ENCODE measurements at places on chromosomes 3 and 15.

DNA sequence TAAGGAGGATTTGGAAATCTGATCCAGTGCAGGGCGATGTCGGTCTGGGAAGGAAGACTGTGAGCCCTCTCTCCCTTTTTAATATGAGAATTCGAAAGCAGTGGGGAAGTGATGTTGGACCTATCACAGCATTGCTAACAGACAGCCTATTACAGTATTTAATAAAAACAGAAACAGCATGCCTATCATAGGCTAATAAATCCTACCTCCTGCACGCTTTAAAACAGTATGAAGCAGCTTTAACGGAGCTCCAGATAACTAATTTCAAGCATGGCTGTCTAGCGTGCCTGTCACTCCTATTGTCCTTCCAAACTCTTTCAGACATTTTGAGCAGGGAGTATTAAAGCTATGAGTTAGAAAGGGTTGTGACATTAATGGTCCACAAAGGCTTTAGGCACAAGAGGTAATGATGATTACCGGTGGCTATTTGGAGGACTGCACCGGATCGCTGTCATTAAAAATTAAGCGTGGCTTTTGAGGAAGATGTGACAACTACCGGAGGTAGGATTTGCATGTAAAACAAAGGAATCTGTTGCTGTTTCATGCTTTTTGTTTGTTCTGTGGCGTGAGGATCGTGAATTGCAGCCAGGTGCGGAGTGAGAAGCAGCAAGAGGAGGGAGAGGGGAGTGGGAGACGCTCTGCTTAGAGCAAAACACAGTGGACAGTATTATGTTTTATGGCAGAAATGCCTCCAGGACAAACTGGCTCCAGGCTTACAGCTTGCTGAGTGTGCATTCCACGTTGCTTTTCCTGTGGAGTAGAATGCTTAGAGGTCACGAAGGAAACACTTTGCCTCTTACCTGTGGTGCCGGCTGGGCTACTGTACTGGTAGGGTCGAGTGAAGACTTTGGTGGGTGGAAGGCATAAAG lies at the start of gene KCNMB2:
Gene KCNMB2, plus strand, starts transcription at position 226 of the 869 bp plus-strand sequence.
- peak; percentile 95 for DNase-seq

DNA sequence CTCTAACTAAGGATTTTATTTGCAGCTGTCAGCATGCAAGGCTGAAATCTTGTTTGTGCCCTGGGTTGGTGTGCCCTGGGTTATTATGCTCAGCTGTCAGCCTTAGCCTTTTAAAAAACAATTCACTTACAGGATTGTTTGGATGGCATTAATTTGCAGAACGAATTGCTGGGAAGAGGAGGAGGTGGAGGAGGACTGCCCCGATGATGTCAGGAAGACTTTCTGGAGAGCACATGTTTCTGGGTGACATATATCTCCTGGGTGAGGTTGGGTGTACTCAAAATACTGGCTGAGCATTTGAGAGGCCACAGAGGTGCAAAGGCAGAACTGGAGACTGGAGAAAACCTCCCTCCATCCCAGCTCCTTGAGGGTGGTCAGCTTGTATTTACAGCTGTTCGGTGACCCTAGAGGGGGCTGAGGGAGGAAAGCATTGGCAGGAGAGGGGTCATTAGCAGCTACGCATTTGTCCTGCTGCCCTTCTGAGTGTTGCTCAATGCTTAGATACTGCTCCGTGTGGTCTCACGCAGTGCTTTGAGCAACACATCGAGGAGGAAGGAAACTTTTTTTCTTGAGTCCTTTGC lies 59.8 kb upstream of the PSMD6 start:
- no peak for DNase-seq

- peak; percentile 70 for DNase-seq
These were observed 74.6 kb downstream of the PRICKLE2 start for GRCh38 chr3:64150623-64151207.

DNA sequence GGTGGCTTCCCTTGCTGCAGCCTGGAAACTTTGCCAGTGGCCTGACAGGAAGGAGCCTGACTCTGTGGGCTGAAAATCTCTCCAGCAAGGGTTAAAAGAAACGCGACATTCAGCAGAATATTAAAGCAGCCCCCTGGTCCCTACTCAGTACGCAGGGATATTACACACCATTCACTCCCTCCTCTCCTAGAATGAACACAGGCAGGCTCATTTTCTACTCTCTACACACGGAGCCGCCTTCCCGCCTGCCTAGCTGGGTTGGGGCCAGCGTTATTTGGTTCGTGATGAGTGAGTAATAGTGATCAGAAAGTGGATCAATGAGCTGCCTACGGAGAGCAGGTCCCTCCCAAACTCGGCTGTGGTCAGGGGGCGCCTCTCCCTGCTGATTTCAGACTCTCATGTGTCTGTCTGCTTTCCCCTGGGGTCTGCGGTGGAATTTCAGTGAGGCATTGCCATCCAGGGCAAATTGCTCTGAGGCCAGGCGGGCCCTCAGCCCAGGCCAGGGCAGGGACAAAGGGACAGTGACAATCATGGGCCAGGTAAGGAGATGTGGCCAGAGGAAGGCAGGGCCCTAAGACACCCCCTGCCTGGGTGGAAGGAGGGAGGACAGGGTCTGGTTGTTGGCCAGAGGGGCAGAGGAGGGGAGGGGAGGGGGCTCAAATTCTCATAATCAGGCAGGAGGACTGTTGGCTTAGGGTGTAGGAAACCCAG lies 2.8 kb downstream of the EPHB1 start:
- no peak for DNase-seq

GRCh38 chr15:70479785-70480184 lies 283.6 kb downstream of the UACA start:
- no peak for DNase-seq

DNA sequence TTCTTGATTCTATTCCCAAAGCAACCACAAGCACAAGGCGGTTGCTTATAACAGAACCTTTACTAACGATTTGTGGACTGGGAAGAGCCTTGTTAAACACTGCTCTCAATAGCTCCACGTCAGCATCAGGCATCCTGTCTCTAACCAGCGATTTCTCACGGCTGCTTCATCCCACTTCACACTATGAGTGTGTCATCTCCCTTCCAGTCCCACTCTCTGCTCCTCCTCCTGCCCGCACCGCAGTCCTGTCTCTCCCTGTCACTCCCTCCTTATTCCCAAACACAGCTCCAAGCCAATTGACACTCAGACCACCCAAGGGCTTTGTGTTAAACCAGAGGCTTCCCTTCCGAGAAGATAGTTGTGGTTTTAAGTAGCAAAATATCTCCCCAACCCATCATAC lies 94.8 kb downstream of the ABHD5 start:
- no peak for DNase-seq

GRCh38 chr3:36178018-36178417 lies 202.3 kb upstream of the STAC start:
- no peak for DNase-seq

DNA sequence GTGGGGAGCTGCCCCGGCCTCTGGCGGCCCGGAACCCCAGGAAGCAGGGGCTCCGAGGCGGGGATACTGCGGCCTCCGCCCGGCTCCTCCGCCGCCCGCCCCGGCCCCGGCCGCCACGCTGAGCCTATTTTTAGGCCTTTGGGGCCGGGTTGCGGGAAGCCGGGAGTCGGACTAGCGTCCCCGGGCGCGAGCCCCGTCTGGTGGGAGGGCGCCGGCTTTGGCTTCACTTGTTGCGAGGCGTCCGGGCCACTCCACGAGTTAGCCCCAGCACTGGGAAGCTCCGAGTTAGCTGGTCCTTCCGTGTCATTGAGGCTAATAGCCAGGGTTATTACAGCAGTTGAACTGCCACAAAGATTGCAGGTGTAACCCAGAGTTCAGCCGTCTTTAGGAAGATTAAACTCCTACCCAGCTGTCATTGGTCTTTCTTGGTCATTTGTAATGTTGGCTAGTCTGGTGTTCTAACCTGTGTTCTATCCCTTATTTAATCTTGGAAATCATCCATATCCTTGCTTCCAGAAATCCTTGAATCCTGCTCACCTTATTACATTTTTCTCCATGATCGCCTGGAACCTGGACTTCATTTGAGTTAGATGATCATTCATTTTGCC lies 791 bp downstream of the GYG1 start:
- DNase-seq: peak; percentile 22

DNA sequence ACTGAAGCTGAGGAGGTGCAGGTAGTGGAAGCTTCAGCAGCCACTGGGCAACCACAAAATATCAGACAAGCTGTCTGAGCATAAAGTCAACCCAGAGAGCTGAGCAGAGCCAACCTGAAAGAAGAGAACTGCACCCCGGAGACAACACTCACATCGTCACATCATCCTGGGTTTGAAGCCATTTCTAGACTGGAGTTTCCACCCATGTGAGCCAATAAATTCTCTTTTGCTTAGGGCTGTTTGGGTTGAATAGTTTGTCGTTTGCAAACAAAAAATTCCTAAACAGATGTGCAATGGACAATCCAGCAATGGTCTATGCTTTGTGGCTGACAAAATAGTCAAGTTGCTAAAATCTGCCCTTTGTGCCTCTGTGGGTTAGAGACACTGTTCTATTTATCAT lies 15.3 kb upstream of the RAD18 start:
- no peak for DNase-seq

- DNase-seq: no peak
These were observed 40.1 kb downstream of the CDCP1 start for GRCh38 chr3:45105855-45106671.

- DNase-seq: no peak
These were observed 10.1 kb upstream of the GOLGA8J start for GRCh38 chr15:30072630-30073029.

- no peak for DNase-seq
These were observed 26.4 kb upstream of the MYZAP start for GRCh38 chr15:57565311-57565710.

GRCh38 chr15:74794248-74794969 lies 12.5 kb downstream of the CSK start:
- no peak for DNase-seq

DNA sequence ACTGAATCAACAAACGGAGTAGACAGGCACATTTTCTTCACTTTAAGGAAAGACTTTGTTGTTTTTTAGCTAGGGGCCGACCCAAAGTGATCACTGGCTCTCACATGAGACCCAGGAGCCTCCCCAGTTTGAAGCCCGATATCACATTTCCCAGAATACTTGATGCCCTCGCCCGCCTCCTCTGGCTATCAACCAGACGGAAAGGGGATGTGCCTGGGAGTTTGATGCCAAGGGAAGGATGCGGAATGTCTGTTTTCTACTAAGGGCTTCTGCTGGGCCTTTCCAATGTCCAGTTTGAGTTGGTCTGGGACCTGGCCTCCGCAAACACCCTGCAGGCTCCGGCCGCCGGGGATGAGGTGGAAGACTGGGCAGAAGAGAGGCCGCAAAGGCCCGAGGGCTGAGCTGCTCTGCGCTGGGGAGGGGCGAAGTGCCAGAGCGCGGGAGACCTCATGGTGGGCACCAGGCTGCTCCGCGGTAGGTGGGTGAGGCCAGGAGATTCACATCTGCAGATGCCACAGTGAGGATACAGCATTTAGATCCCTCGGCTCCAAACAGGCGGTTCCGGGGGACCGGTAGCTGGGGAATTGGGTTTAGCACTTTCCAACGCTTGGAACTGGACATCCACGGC lies 491 bp upstream of the ZNF774 start:
- no peak for DNase-seq

GRCh38 chr3:4707324-4707723 lies 214.2 kb downstream of the ITPR1 start:
- DNase-seq: no peak

GRCh38 chr3:113769551-113769950 lies 22.7 kb downstream of the ATP6V1A start:
- DNase-seq: no peak
